Left cardiac atrium (tissue), 4 donors: ENCODE measurements at places on chromosomes 7 and 10.

- DNase-seq: no peak
These were observed 95.7 kb downstream of the BICC1 start for GRCh38 chr10:58608351-58608750.

DNA sequence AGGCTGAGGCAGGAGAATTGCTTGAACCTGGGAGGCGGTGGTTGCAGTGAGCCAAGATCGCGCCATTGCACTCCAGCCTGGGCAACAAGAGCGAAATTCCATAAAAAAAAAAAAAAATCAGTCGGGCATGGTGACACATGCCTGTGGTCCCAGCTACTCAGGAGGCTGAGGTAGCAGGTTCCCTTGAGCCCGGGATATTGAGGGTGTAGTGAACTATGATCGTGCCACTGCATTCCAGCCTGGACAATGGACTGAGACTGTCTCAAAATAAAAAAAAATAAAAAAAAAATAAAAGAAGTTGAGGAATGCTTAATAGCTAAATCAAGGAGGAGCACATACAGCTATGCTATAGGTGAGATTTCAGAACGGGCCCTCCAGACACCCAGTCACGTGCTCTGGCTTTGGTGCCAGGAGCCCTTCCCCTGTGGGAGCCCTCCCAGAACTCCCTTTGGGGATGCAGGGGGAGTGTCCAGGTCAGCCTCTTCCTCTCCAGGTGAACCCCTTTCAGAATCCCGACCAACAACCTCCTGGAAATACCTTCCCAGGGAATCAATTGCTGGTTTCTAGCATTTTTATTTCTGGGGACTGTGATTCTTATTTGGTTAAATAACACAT, 42.9 kb upstream of the CTBP2 start:
- DNase-seq: no peak

GRCh38 chr7:123649964-123650363, 5.7 kb upstream of the LMOD2 start:
- no peak for DNase-seq

- no peak for DNase-seq
These were observed 170.6 kb downstream of the PKD1L1 start for GRCh38 chr7:47777531-47778152.

GRCh38 chr10:103678178-103678526, 177.2 kb downstream of the SH3PXD2A start:
- DNase-seq: peak; percentile 87

GRCh38 chr10:48685731-48686130, 1.1 kb downstream of the WDFY4 start:
- no peak for DNase-seq

GRCh38 chr7:115009139-115009538, 87.2 kb downstream of the MDFIC start:
- DNase-seq: no peak

- DNase-seq: no peak
These were observed 123.7 kb upstream of the ADAM12 start for GRCh38 chr10:126511917-126512479.

GRCh38 chr10:89655722-89656121, 10.7 kb upstream of the PANK1 start:
- no peak for DNase-seq

GRCh38 chr7:117775801-117776200, 97.4 kb downstream of the CTTNBP2 start:
- DNase-seq: no peak

DNA sequence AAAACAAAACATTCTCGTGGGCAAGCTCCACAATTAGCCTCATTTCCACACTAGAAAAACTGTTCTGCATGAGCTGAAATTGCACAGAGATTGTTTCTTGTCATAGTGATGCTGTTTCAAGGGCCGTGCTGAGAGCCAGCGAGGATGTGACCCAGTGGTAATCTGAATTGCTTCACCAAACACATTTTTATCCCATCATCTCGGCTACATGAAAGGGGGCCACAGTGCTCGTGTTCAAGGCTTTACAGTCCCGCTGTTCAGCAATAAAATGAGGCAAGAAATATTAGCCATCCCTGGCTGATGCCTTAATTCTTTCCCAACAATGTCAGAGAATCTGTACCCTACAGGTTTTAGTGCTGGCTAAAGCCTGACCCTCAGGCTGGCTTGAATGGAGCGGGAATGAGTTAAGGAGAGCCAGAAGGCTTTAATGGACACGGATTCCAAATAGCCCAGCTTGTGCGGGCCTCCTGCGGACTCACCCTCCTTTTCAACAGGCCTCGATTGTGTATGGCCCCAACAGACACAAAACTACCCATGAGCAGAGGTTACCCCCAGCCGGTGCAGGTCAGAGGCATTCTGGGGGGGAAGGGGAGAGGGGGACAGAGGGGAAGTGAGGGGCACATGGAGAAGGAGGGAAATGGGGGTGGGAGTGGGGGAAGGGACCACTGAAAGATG, 2.0 kb upstream of the GDF10 start:
- no peak for DNase-seq

- DNase-seq: no peak
These were observed 743 bp upstream of the NRF1 start for GRCh38 chr7:129610709-129611245.

- DNase-seq: no peak
These were observed 108.9 kb downstream of the RNLS start for GRCh38 chr10:88473989-88474883.

DNA sequence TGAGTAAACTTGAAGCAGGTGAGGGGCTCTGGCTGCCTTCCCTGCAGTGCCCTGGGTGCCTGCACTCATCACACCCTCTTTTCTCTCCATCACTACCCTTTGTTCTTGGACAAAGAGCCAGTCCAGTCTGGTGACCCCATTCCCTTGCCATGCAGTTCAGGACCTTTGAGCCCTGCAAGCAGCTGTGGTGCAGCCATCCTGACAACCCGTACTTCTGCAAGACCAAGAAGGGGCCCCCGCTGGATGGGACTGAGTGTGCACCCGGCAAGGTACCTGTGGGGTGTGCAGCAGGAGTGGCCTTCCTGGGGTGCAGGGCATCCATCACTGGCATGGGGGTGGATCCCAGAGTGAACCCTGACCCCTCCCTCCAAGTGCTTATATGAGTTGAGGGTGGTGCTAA, 48.7 kb downstream of the TBATA start:
- no peak for DNase-seq

DNA sequence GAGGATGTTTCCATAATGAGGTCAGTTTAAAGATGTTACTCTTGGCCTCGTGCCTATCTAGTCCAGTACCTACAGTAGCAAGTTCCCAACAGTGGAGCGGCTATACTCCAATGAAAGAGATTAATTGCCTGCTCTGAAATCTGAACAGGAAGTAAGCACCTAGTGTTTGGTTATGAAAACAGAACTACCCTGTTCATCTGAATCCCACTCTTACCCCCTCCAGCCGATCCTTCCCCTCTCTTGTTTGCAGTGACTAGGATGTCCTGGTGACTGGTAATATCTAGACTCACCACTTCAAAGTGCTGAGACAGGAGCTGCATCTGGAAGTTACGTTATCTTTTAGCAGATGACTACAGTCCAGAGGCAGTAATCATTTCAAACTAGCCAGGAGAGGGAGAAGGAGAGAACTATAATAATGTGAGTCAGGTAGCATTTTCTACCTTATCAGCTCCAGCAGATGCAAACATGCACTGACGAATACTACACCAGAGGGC, 666.7 kb upstream of the NRP1 start:
- DNase-seq: no peak

GRCh38 chr10:19640566-19641263, 175.5 kb upstream of the PLXDC2 start:
- DNase-seq: no peak

DNA sequence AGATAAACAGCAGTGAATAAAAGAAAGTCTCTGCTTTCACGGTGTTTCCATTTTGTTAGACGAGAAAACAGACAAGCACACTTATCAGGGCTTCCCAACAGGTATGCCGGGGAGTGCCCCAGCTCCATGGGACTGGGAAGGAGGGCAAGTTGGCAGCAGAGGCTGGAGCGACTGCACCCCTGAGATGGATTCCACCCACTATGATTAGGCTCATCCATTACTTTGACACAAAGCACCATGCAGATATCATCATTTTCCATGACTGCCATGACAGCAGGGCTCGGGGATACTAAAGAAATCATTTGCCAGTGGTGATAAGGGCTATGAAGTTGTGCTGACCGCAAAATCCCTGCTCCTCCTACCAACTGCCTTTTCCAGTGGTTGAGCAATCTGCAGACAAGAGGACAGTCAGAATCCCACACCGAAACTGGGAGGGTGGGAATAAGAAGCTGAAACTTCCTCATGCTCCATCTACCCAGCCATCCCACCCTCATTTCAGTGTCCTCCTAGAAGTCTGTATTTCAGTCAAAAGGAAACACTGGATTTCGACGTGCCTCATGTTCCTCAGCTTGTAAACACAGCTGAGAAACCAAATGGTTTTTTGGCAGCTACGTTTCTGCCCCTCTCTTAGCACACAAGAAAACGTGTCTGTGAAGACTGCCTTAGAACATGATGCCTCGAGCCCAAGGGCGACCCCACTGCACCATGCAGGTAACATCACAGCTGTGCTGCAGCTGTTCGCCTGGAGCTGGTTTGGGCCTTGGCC, 15.5 kb downstream of the CREB3L2 start:
- peak; percentile 52 for DNase-seq

DNA sequence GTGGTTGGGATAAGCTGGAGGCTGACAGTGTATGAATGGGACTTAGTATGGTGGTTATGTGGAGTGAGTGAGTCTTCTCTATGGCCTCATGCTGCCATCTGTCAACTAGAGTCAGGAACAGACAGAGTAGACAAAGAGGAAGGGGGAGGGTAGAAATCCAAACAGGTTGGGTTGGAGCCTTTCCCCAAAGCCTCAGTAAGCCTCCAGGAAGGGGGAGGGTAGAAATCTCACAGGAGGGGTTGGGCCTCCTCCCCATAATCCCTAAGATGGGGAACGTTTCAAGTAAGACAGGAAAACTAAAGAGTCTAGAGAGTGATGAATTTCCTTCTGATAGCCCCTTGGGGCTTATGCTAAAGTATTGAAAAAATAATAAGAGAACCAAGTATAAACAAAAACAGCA, 2.0 kb upstream of the AKR1B15 start:
- no peak for DNase-seq

- DNase-seq: peak; percentile 75
These were observed 9.8 kb downstream of the LFNG start for GRCh38 chr7:2529161-2530070.

- no peak for DNase-seq
These were observed 956.5 kb downstream of the KCNMA1 start for GRCh38 chr10:76681153-76681552.

GRCh38 chr10:94578790-94579189, 33.2 kb downstream of the HELLS start:
- DNase-seq: no peak

GRCh38 chr7:46054272-46054671, 133.2 kb upstream of the IGFBP3 start:
- peak; percentile 51 for DNase-seq

GRCh38 chr7:136205956-136206355, 228.8 kb upstream of the MTPN start:
- no peak for DNase-seq

- DNase-seq: no peak
These were observed 361.6 kb downstream of the SORCS1 start for GRCh38 chr10:106802949-106803348.

DNA sequence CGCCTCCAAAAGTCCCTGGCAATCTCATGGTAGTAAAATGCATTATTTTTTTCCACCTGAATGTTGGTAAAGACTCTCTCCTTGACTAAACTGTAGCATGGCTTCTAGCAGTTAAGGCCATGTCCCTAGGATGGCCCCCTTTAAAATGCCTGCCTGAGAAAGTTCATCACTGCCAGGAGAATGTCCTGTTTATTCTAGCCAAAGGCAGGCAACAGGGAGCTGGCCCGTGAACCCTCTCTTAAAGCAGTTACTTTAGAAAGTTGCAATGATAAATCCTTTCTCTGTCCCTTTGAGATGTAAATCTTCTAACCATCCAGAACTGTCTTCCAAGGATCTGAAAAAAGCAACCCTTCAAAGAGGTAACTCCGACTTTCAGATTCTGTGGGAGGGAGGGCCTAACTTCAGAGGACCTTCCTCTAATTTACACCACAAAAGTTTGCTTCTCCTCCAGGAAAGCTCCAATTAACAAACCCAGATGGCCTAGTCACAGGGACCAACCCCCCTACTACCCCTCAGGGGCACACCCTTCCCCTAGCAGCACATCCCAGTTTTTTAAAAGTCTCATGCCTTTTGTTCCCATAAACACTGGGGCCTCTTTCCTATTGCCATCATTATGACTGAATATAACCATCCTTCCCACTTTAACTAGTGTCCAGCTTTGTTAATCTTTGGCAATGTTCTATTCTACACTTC, 5.5 kb downstream of the DNTT start:
- no peak for DNase-seq

DNA sequence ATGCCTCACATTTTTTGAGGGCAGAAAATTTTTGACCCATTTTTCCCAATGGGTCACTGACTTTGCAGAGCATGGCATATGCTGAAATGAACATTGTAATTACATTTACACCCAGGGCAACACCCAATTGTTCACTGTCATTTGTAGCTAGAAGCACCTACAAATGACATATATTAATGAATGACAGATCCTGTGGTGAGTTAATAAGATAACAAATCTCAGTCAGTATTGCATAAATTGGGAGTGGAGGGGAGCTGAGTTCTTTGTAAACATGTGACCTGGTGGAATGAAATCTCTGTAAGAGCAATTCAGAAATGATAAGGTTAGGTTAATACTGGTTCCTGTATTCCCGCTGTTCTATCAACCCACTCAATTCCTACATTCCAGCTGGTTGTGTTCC, 255.1 kb upstream of the LRRN3 start:
- no peak for DNase-seq

GRCh38 chr7:133290041-133290440, 37.2 kb downstream of the EXOC4 start:
- no peak for DNase-seq

DNA sequence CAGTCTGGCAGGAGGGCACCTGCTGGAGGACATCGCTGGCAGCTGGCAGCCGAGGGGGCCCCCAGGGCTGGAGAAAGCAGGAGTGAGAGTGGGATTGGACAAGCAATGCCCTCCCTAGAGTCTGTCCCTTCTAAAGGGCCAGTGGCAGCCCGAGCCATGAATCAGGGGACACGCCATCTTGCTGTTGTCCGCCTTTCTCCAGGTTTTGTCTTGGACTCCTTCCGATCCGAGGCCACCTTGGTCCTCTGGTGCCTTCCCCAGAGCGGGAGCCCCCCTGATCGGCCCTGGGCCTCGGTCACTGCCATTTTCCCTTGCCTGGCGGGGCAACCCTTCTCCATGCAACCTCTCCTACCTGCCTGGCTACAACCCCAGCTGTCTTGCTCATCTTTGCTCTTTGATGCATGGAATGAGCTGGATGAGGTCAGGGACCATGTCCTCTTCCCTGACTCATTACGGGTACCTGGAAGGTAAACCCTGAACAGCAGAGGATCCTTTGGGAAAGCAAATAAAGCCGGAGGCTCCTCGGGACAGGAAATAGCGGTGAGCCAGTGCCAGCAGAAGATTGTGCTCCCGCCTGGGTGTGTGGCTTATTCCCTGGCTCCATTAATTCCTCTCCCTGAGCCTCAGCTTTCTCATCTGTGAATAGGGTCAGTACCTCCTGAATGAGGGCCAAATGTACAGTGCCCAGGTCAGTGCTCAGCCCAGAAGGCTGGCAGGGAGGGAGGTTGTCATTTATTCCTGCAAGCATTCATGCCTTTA, 112.0 kb downstream of the GRK5 start:
- no peak for DNase-seq

- DNase-seq: no peak
These were observed 9.9 kb upstream of the COL13A1 start for GRCh38 chr10:69791812-69792211.

GRCh38 chr7:114825423-114825951, 96.4 kb upstream of the MDFIC start:
- no peak for DNase-seq
